ENCODE measurements at places on chromosomes 6 and 20.

DNA sequence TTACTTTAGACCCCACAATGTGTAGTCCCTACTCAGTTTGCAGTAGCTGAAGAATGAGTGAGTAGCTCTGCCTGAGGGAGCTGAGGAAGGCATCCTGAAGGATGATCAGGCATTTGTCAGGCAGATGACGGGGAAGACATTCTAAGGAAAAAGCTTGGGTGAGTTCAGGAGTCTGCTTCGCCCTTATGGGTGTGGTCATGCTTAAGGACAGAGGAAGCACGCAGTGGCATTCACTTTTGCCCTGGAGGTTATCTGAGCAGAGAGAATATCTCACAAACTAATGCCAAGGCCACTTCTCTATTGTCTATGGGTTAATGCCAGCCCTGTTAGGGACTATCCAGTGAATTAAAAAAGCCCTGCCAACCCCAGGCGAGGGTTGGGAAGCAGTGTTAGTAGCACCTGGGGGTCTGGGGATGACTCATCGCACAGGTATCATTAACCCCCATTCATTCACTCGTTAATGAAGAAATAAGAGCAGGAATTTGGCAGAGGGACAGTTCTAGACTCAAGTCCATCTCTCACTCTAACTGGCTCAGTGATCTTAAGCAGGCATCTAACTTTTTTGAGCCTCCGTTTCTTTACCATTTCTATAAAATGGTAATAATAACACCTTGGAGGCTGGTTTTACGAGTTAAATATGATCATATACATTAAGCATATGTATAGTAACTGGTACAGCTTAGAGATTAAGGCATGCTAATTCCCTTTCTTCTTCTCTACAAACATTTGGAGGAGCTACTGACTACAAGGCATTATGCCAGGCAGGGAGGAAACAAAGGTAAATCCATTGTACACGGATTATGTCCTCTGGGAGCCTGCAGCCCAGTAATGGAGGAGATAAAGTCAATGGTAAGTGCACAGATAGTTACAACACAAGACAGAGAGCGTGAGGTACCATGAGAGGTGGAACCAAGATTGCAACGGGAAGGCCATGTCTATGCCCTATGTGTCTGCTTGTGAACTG, 93.2 kb upstream of the AKIRIN2 start:
- no peak for DNase-seq

DNA sequence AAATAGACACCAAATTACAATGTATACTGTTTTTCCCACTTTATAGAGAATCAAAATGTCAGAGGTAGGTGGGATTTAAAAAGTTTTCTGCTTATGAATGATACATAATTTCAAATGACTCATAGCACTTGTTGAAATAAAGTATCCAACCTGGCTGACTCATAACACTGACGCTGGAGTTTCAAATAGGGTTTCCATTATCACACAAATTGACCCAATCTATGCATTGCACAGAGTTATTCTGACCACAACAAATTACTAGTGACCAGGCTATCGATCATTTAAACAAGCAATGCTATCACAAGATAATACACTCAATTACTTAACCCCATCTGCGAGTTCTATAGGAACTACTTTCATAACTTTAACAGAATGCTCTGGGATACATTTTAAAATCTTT, 31.9 kb upstream of the PRELID3B start:
- DNase-seq = no peak

- no peak for DNase-seq
Measured at GRCh38 chr6:138485005-138485545, 14.2 kb downstream of the NHSL1 start.

- DNase-seq = no peak
Measured at GRCh38 chr6:23173234-23173633, 603.9 kb downstream of the HDGFL1 start.

- no peak for DNase-seq
Measured at GRCh38 chr6:156801712-156802111, 24.5 kb downstream of the ARID1B start.

All from DND-41 (cell line).